ENCODE measurements at places on chromosomes 11 and 22.

DNA sequence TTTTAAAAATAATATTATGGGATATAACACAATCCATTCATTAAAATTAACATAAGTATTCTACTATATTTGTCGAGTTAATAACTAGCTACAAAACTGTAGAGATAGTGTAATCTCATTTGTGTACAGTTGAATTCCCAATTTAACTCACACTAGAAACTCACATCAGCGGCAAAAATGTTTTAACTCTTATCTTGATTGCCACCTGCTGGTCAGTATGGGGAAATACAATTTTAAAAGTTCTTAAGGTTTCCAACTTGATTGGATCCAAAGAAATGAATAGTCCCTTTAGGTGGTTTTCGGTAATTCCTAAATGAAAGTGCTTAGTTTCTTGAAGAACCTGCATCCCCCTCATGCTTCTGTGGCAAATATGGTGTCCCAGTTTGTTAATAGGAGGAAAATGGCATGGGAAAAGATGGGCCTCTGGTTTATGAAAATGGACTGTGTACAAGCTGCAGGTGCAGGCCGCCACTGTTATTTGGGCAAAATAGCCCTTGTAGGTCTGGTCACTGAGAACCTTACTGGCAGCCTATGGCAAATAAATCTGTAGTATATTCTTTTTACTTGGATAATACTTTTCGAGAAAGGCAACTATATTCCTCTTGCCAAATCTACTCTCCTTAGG, 33.7 kb upstream of the SLC17A6 start:
- no peak for DNase-seq

- no peak for DNase-seq
Measured at GRCh38 chr22:20166703-20167102, 15.8 kb upstream of the CCDC188 start.

GRCh38 chr11:47606731-47607130, 12.5 kb upstream of the C1QTNF4 start:
- no peak for DNase-seq

GRCh38 chr22:29004647-29005371, 56.8 kb downstream of the C22orf31 start:
- no peak for DNase-seq

- no peak for DNase-seq
Measured at GRCh38 chr11:44684859-44685281, 41.9 kb upstream of the TSPAN18 start.
